ENCODE measurements at places on chromosomes 16 and 17.
A peak's percentile ranks its signal among the peaks of the same experiment; 100 is the strongest.

- no peak for DNase-seq
Observed at GRCh38 chr16:54282928-54283724, 3.5 kb downstream of the IRX3 start.

DNA sequence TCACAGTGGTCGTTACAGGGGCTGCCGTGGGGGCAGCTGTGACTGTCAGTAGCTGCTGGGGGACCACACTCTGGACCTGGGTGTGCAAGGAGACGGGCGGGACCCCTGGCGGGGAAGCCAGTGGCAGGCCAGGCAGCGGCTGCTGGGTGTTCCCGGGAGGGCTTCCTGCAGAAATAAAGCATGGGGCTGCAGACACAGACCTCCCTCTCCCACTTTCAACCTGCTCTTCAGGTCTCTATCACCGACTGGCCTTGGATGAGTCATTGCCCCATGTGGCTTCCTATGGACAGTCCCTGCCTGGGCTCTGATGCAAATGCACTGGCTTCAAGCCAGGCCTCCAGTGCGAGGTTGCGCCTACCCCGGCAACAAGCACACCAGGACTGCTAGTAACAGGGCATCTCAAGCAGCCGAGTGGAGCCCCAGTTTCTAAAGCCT is 17.2 kb downstream of the SREBF1 start:
- peak; percentile 93 for DNase-seq

- DNase-seq = no peak
Observed at GRCh38 chr16:54174201-54174600, 112.4 kb downstream of the IRX3 start.

GRCh38 chr17:39627047-39627711 is 427 bp downstream of the PPP1R1B start:
- no peak for DNase-seq

- peak; percentile 41 for DNase-seq
Observed at GRCh38 chr17:79845601-79845949, 6.3 kb upstream of the CBX4 start.

DNA sequence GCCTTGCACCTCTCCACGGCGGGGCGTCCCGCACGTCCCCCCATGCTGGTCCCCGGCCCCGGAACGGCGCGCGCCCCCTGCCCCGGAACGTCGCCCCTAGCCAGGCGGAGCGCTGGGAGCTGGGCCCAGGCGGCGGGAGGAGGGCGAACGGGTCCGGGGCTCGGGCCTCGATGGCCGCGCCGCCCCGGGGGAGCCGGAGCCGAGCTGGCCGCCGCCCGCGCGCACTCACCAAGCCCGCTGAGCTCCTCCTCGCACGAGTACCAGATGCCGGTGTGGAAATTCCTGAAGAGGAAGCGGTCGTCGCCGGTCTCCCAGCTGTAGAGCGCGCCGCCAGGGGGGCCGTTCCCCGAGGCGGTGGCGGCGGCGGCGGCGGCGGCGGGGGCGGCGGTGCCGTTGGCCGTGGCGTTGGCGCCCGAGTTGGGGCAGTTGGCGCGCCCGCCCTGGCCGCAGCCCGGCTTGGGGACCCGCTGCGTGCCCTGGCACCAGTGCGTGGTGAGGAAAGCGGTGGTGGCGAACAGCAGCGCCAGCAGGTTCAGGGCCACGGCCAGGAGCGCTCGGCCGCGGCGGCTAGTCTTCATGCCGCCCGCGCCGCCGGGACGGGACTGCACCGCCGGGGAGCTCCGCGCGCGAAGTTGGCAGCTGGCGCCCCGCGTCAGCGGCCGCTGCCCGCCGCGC is 530 bp downstream of the GSG1L start:
- DNase-seq = peak; percentile 32

DNA sequence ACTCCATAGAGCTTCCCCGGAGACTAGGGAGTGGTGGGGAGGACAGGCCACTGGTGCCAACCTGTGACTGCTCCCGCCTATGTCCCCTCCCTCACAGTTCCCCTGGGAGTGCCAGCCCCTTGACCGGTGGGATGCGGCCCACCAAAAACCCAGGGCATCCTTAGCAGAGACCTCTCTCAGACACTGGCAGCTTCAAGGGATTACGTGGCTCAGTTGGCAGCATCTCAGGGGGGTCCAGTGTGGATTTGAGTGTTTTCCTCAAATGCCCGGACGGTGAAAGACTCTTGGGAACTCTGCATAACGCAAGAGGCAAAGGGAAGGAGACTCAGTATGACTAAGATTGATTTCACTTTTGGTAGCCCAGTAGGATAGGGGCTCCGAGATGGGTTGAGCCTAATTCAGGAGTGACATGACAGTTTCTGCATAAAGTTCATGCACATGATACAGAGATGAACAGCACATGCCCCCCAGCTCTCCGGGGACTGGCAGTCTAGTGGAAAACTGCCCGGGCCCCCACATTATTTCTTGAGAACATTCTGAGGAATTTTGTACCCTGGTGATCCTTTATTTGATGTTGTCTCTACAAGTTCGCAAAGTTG is 50.4 kb downstream of the TRARG1 start:
- DNase-seq = no peak

DNA sequence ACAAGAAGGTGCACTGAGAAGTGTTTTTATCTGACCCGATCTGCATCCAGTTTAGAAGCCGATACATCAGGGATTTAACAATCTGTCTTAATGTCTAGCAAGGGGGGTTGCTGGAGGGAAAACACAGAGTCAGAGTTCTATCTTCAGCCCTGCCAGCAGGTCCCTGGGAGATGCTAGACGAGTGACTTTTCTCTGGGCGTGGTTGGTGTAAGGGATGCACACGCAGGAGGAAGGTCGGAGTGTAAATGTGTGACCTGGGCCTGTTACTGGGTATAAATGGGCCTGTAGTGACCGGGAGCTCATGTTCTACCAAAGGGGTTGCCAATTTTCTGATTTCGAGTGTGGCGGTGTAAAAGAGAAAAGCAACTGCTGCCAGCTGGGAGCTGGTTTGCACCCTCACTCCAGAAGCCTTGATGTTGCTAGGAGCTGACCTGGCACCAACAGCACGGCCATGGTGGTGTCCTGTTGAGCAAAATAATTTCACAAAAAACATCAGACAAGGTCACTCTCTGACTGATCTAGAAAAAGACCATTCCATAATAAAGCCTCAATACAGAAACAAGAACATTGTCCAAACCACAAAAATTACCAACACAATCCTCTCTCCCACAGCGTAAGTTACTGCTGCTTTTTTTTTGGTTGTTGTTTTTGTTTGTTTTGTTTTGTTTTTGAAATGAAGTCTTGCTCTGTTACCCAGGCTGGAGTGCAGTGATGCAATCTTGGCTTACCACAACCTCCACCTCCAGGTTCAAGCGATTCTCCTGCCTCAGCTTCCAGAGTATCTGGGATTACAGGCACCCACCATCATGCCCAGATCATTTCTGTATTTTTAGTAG is 1.3 kb upstream of the KCTD13 start:
- no peak for DNase-seq

Data from EH (cell line).